ENCODE measurements at places on chromosomes 13 and 19.

DNA sequence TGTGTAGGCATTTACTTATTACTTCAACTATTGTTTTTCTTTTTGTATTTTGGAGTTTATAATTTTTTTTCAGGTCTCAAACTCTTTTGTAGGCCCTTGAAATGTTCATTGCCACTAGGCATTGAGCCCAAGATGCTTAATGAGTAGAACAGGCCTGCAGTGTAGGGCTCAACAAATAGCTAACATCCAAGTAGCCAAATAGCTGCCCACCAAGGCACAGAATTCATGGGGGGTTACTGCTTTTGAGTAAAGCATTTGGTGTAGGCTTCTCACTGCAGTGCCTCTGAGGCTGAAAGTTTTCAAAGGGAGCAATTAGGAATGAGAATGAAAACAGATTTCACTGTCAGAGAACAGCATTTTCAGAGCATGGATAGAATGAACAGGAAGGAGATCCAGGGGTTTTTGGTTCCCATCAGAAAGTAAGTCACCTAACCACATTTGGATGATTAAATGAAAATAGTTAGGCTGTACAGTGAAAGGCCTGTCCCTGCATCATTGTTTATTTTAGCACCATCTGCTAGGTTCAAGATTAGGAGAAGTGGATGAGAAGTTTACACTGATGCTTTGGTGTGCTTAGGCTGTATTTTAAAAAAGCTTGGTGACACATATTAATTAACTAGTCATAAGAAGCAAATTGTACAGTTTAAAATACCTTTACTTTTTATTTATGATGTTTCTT lies 61.0 kb downstream of the EDNRB start:
- DNase-seq: no peak

DNA sequence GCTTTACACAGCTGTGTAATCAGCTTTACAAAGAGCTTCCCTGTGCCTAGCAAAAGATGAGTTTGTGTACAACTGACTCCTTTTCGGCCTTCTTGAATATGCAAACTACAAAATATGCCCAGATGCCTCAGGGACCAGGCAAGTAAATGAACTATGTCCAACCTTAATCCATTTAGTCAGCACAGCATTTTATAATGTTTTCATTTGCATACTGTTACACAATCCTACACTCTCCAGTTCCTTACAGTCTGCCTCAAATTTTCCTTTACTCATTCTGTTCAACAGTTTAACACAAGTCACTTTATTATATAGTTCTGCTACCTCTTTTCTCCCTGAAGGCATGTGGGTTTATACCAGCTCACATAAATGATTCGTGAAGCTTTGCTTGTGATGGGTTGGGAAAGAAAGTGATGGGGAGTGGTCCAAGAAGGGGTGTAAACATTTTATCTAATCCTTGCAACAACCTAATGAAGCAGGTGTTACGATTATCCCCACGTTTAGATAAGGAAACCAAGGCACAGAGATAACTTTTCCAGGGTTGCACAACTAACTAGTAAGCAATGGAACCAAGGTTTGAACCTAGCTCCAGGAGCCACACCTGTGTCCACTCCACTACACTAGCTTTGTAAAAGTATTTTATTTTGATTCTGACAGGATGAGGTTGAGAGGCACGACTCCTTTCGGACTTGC lies 3.3 kb upstream of the USP12 start:
- no peak for DNase-seq

GRCh38 chr19:32206065-32206464 lies 139.3 kb upstream of the ZNF507 start:
- no peak for DNase-seq

DNA sequence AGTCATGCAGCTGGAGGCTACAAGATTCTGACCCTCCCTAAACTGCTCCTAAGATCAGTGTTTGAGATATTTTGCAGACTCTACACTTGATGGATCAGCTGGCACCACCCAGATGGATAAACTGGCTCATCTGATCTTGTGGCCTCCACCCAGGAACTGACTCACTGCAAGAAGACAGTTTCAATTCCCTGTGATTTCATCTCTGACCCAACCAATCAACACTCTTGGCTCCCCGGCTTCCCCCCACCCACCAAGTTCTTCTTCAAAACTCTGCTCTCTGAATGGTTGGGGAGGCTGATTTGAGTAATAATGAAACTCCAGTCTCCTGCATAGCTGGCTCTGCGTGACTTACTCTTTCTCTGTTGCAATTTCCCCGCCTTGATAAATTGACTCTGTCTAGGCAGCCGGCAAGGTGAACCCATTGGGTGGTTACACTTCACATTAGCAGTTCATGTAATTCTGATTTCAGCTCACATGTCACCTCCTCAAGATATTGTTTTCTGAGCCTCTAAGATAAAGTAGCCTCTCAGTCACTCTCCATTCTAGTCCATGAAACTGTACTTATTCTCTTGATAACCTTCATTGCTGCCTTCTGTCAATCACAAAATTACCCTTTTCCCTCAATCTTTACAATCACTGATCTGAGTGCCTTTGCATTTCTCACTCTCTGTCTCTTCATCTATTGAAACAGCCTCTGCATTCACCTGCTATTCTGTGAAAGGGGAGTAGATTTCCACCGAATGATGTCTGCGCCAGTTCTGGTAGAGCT lies 9.9 kb upstream of the FPR3 start:
- no peak for DNase-seq

Measured in smooth muscle cell of the brain vasculature (primary cell).